ENCODE measurements at places on chromosomes 11 and 22.

DNA sequence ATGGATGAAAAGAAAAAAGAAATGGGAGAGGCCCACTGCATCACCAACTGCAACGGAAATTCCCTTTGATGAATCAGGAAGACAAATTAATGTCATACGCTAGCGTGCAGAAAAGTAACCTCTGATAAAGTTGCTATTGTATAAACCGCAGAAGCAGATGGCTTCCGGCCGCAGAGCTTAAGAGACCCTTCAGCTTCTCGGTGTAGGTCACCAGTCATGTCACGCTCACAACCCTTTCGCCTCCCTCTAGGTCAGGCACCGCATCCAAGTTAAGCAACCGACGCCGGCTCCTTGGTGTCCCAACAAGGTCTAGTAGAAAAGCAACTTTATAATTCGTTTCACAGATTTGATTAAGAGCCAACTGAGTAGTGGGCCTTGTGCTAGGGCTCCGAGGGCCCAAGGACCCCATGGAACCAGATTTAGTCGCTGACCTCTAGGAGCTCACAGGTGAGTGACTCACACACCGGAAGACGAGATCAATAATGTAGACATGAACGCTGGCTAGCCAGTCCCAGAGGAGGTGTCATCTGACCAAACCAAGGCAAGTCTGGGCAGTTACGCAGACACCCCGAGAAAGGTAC, 1.2 kb upstream of the ZFP91 start:
- DNase-seq: no peak

DNA sequence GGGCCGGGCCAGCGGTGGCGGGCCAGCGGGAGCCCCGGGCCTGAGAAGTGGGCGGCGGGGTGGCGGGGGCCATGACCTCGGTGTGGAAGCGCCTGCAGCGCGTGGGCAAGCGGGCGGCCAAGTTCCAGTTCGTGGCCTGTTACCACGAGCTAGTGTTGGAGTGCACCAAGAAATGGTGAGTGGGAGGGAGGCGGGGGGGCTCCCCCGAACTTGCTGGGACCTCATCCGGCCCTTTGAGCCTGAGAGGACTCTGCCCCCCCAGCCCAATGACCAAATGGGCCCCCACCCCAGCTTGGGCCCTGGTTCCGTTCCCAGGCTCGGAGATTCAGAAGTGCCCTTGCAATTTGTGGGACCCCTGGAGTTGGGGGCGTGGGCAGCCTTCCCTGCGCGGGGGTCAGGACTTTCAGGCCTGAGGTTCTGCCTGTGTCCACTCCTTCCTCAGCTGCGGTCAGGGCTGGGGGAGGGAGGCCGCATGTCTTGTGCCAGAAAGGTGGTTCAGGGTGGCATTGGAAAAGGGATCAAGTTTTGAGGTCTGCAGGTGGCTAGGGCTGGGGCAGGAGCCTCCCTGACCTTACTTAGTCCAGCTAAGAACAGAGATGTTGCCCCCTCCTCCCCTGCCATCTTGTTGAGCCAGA, 496 bp downstream of the EHBP1L1 start:
- no peak for DNase-seq

DNA sequence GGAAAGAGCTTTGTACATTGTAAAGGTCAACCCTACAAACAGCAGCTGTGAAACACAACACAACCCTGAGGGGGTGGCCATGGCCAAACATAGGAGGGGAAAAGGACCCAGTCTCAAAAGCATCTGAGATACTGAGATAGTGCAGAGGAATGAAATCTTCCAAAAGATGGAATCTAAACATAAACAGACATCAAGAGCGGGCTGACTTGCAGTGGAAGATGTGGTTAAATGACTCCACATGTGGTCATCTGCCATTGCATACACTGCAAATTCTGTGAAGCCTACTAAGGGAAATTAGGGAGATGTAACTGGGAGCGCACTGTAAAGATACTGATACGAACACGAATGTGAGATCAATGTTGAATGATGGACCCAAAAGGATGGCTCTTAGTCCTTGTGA, 22.0 kb downstream of the BDNF start:
- DNase-seq: no peak

- DNase-seq: peak; percentile 40
Measured at GRCh38 chr11:24496736-24497725, at the start of gene LUZP2. TSS of gene LUZP2 (plus strand) at chr11:24497053.

- peak; percentile 58 for DNase-seq
Measured at GRCh38 chr22:23282089-23282501, 101.8 kb downstream of the BCR start.

DNA sequence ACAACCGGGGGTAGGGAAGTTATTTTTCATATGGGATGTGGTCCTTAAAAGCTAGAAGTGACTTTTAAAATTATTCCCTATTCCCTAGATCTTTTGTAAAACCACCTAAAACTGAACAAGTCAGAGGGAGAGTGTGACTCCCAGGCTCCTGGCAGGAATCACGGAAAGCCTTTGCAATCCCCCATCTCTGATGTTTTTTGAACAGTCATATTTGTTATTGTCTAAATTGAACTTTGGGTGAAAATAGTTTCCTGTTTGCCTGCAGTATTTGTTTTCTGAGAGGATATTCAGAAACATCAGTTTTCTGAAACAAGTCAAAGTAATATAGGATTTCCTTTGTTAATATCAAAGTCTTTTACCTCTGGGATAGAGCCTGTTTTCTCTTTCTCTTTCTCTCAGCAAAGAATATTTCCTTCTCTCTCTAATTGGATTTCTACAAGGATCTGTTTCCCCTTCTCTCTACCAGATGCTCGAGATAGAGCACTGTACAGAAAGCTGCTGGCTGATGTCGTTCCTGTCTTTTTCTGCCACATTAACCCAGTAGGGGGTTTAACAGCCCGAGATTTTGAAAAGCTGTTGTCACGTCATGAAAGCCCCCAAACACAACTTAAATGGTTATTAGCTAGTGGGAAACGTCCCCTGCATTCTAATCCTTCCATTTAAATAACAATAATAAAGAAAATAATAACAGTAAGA, 132.2 kb upstream of the PITPNB start:
- no peak for DNase-seq

DNA sequence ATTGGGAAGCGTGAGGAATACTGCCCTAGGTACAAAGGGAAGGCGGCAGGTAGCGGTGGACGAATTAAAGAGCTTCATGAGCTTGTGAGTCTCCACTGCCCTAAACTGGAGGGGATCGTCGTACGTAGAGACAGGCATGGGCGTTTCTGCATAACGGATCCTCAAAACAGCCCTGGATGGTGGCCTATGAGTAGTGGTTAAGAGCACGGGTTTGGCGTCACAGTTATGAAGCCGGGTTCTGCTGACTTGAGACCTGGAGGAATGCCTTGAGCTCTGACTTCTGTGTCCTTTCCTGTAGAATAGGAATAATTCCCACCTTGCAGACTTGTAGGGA, 335 bp downstream of the TMEM138 start:
- DNase-seq: peak; percentile 40

DNA sequence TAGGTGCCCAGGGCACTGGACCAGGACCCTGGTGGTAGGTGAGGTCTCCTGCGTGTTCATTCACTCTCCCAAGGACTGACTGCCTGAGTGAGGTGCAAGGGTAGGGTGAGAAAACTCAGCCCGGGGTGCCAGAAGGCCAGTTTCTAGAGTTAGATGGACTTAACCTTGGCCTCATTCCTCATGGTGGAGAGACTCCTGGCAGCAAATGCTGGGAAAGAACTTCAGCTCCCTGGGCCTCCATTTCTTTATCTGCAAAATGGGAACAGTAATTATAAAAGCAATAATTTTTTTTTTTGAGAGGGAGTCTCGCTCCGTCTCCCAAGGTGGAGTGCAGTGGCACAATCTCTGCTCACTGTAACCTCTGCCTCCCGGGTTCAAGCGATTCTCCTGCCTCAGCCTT, 47.7 kb downstream of the TRIOBP start:
- DNase-seq: no peak

DNA sequence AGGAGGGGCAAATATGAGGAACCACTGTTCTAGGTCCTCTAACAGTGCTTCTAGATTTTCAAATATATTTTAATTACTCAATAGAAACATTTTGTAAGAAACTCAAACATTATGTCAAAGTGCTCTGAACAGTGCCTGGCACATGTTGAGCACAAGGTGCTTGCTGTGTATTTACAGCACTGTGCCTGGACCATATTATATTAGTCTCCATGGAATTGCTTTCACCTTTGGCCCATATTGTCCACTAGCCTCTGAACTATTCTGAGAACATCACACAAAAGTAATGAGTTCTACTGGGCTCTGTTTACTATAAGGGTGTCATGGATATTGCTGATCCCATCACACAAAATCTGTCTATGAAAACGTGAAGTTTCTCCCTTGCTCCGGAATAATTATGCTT, 76.7 kb downstream of the PPFIBP2 start:
- DNase-seq: no peak

DNA sequence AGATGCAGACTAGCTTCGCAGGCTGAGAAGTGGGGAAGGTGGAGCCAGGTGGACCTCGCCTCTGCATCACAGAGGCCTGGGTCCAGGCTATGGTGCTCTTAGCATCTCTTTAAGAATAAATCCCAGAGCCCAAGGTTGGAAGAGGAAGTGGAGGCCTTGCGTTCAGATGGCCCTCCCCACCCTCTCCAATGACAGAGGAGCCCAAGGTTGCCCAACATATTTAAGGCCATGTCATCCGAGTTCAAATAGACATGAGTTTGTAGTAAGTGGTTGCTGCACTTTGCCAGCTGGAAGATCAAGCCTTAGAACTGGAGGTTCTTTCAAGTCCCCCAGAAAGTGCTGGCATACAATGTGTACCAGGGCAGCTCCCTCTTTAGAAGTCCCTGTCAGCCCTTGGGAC, 47.1 kb upstream of the HORMAD2 start:
- no peak for DNase-seq

DNA sequence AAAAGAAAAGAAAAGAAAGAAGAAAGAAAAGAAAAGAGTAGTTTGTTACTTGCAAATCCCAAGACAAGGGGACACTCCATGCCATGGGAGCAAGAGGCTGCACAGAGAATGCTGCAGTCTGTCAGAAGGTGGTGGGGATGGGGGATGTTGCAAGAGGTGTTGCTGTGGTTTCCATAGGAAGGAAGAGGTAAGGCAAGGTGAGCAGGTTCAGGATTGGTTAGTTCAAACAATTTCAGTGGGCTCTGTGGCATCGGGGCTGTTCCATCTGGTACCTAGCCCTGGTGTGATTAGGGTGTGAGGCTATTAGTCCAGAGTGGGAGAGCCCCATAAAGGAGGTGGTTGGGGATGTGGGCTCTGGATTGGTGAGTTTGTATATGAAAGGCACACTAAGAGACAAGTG, 172.7 kb downstream of the BCR start:
- no peak for DNase-seq

GRCh38 chr11:87301785-87302540, 264.2 kb downstream of the TMEM135 start:
- no peak for DNase-seq

- DNase-seq: peak; percentile 14
Measured at GRCh38 chr11:1074244-1075221, at the start of gene MUC2. TSS of gene MUC2 (plus strand) at chr11:1074874.

- no peak for DNase-seq
Measured at GRCh38 chr22:31451709-31452571, 37.7 kb downstream of the EIF4ENIF1 start.

DNA sequence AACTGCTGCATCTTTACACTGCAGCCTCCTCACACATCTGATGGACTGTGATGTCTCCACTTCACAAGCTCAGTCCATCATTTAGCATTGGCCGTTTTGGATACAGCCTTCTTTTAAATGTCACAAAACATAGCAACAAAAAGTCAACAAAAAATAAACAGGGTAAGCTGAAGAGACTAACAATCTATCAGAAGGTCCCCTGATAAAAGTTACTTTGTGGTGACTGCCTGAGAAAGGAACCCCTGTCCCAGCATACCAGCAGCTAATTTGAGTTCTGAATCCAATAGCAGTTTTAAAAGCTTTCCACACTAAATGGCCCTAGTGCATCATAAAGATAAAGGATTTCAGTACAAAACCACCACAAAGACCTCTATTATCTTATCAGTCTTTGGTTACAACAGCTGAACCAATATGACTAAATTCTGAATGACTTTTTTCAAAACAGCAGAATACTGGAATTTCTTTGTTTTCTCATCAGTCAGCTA, 162.4 kb downstream of the SOX6 start:
- no peak for DNase-seq

DNA sequence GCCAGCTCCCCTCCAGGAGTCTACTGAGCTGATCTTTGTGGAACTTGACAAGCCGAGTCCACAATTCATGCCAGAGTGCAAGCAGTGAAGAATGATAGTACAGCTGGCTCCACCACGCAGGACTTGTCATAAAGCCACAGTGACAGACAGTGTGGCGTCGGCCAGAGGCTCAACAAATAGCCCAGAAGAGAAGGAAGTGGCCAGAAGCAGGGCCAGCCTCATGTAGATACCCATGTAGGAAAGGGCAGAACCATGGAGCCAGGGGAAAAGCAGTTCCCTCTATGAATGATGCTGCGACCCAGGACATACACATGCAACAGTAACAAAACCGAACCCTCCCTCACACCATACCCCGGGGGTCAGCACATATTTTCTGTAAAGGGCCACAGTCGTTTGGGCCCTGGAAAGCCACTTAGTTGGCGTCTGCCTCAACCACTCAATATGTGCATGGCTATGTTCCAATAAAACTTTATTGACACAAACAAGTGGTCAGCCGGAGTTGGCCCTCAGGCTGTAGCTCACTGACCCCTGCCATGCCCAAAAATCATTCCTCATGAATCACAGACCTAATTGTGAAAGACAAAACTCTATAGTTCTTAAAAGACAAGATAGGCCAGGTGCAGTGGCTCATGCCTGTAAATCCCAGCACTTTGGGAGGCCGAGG, 161.4 kb downstream of the BRD1 start:
- DNase-seq: no peak
